ENCODE measurements at places on chromosomes 4 and X.

DNA sequence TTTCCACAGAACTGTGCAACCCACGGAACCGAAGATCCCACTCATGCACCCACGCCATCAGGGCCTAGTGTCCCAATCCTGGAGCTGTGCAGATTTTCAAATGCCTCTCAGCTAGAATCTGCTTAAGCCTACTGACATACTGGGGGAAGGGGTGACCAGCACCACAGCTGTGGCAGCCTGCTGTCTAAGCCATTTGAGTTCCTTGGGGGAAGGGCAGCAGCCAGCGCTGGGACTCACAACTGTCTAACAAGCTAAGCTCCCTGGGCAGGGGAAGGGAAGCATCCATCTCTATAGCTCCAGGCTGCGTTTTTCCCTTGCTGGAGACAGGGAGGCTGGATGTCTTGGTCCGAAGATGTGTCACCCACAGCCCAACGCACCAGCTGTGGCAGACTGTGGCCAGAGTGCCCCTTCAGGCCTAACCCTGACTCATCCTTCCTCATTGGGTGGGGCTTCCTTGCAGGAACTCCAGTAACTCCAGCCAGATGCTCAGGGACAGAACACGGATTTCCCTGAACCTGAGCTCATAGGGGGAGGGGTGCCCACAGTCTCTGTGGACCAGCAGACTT, 194.8 kb downstream of the CHRDL1 start:
- no peak for DNase-seq

DNA sequence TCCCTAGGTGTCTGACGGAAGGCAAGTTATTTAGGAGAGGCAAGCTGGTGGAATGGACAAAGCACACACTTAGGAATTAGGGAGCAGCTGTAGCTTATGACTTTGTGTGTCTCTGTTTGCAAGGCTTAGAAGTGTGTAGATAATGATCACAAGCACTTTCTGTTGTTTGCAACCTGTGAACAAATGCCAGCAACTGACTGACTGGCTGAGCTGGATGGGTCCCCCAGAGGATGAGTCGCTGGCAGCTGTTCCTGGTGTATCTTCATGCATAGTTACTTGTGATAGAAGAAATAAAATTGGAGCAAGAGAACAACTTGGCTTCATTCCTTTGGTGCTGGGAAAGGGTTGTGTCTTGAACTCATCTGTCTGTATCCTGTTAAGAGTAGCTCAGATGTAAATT, 64.2 kb upstream of the BEND4 start:
- DNase-seq: no peak

- no peak for DNase-seq
Measured at GRCh38 chr4:24910499-24910898, 2.3 kb downstream of the CCDC149 start.

DNA sequence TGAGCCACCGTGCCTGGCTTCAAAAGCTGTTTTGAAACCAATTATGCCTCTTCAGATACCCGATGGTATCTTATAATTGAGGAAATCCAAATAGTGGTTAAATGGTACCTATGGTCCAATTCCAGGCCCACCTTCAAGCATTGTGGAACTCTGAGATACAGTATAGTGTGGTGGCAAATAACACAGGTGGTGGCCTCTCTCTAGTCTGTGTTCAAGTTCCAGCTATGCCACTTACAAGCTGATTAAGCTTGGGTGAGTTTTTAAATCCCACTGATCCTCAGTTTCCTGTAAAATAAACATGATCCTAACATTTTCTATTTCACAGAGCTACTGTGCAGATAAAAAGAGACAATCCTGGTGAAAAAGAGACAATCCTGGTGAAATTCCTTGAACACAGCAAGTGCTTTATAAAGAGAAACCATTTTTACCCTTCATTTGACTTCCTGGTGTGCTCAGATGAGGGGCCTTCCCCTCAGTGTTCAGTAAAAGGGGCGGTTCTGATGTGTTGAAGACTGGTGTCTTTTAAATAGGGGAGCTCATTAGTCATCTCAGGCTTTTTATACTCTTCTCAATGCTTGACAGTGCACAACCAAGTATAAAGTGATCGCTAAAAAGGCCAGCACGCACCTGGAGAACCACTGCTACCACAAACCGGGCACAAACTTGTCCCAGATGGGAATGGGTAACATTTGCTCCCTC, 30.8 kb upstream of the CD40LG start:
- DNase-seq: no peak

- DNase-seq: no peak
Measured at GRCh38 chrX:41480508-41481260, 33.5 kb downstream of the NYX start.

Data from activated T-cell treated with anti-CD3 and anti-CD28 coated beads, Interleukin-2, amount 50 U/mL, for 1 hour (primary cell).